ENCODE measurements at places on chromosomes 7 and 10.

GRCh38 chr7:119397156-119397555 lies 875.8 kb upstream of the KCND2 start:
- no peak for DNase-seq

DNA sequence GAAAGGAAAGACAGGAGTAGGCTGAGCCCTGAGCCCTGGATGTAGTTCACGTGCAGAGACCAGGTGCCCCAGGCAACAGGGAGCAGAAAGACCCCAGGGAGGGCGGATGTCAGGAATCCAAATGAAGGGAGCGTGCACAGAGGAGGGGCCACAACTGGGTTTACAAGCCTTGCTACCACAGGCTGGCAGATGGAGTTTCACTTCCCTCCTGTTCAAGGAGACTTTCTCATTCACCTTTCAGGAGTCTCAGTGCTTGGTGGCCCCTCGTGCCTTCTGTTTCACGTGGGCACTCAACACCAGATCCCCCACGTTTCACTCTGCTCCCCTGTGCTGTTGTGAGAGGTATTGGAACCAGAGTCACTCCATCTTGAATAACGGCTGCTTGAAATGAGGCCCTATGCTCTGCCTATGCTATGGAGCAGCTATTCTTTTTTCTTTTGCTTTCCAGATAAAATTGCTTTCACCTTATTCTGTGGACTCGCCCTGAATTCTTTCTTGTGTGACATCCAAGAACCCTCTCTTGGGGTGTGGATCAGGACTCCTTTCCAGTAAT lies 601.4 kb upstream of the IGFBP3 start:
- no peak for DNase-seq

- no peak for DNase-seq
Observed at GRCh38 chr7:138519061-138519798, 59.2 kb downstream of the TRIM24 start.

DNA sequence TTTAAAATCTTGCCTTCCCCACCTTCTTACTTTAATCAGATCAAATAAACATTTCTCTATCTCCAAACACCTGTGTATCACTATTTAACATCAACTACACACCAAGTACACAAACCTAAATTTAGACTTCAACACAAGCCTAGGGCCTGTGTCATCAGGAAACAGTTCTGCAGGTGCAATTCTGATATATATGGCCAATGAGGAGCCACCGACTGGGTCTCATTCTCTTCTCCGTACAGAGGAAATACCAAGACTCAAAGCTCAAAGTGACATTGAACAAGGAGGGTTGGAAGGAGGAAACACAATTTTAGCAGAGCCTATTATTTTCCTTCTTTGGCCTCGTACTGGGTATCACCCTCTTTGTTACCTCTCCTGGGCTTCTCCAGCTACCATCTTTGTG lies 152.6 kb upstream of the PRR15 start:
- no peak for DNase-seq

- DNase-seq, result no peak
Observed at GRCh38 chr10:70575874-70576802, 26.4 kb downstream of the PRF1 start.

DNA sequence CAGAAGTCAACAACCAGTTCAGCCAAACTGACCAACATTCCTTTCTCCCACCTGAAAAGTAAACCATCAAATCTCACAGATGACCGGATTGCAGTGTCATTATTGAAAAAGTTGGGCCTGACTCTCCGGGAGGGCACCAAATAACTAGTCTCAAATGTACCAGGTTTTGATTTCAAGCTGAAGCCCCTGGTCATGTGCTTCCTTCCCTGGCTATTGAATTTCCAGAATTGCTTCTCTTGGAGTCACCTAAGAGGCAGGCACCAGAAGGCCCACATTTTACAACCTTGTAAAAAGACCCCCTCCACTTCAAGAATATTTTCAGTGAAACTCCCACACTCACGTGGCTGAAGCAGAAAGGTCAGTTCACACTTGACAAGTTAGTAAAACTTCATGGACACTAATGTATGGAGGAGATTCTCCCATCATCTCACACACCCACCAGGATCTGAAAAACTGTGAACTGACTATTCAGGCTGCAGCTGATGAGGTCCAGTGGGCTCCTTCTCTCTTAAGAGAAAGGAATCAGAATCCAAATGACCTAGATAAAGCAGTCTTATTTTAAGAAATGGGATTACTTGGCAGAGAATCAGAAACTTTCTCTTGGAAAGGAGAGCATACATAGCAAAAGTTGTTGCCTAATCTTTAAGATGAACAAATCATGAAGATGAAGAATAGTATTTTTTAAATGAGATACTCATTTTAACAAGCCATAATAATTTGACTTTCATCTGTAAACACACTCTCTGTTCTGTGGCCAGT lies 53.6 kb downstream of the DLD start:
- no peak for DNase-seq

DNA sequence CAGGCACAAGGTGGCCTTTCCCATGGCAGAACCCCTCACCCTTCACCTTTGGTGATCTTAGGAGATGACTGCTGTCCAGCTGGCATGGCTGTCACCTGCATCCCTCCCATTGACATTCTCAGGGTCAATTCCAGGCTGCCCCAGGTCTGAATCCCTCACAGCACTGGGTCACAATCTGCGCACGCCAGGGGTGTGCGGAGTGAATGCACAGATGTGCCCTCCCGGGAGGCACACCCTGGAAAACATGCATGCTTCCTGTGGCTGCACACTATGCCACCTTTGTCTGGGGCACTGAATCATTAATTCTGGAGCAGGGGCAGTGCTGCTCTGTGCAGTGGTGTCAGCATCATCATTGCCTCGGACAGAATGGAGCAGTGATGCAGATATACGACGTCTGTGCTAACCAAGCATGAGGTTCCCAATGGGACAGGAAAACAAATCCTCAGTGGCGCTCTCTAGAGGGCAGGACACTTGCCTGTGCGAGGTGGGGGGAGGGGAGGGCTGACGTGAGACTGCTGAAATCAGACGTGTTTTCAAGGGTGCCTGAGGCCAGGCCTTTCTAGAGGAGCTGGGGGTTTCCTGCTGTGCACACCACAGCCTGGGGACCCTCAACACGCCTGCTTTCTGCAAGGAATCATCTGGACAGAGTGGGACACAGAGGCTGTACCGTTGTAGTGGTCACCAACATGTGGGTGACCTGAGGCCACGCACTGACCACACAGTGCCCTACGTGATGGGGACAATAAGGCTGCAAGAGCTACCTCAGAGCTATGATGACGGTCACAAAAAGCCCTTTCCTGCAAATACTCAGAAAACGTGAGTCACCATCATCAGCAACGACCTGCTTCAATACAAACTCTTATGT lies 77.9 kb downstream of the HIPK2 start:
- no peak for DNase-seq

DNA sequence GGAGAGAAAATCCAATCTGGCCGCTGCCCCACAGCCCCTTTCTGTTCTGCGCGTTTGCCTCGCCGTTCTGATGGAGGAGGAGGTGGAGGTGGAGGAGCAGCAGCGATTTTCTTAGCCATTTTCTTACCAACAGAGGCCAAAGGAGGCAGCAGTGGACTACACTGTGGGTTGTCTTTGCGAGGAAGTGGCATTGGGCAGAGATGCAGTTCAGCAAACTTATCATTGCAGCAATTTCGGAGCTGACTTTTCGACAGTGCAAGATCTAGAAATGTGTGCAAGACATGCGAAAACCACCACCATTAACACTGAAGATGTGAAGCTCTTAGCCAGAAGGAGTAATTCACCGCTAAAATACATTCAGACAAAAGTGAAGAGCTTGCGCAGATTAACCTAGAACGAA lies 1.9 kb upstream of the ARL4A start:
- no peak for DNase-seq

GRCh38 chr7:94088560-94088959 lies 84.4 kb upstream of the BET1 start:
- DNase-seq, result no peak

DNA sequence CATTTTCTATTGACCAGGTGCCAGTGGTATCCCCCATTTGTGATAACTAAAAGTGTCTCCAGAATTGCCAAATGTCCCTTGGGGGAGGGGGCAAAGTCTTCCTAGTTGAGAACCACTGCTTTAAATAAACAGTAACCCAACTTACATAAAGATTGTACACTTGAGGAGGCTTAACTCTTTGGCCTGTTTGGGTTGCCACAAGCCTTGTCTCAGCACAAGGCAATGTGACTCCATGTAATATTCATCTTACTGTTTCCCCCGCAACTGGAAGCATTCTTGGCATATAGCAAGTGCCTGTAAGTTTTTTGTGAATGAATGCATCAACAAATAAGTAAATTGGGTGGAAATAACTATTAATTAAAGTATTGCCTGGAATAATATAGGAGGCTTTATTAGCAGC lies 108.3 kb downstream of the ANK3 start:
- DNase-seq, result no peak

GRCh38 chr10:125976960-125977605 lies 80.7 kb downstream of the FANK1 start:
- no peak for DNase-seq

DNA sequence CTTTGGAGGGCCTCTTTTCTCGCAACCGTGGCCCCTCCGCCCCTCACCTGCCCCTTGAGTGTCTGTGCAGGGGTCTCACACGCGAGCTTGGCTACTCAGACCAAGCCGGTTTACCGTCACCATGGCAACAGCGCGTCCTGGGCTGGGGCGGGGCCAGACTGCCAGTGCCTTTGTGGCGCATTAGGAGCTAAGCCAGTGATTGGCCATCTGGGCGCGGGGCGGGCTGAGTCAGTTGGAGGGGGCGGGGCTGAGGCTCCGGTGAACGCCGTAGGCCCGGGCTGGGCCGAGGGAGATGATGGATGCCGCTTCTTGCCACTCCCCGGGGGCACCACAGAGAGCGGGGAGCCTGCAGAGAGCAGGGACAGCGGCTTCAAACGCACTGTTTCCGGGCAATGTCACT lies 48.7 kb upstream of the FXYD4 start:
- DNase-seq, result peak; percentile 66

DNA sequence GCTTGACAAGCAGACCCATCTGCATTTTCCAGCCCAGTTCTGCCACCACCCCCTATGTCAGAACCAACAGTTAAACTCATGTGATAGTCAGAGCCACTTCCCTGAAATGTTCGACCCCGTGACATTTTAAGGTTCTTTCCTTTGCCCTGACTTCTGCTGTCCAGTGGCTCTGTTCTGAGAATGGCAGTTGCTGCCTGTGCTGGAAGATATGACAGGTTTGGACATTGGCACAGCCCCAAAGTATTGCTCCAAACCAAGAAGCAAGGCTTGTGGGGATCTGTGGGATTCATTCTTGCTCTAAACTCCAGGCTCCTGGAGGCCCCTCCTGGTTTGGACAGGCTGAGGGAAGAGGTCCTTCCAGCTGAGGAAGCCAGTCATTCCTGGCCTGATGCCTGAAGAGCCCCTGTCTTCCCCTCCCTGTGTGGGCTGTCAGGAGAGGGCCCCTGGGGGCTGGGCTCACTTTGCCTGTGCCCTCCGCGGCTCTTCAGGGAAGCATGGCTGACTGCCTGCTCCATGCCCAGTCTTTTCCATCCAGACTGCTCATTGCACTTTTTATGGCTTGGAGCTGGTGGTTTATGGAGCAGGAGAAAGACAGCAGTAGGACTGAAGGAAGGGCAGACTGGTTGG lies 138.0 kb downstream of the CDH23 start:
- no peak for DNase-seq
